Lower leg skin (tissue), 4 donors: ENCODE measurements at places on chromosomes 2 and 18.
A peak's percentile ranks its signal among the peaks of the same experiment; 100 is the strongest.

- peak; percentile 31 for DNase-seq
These were observed 37.5 kb upstream of the NEB start for GRCh38 chr2:151771599-151772358.

DNA sequence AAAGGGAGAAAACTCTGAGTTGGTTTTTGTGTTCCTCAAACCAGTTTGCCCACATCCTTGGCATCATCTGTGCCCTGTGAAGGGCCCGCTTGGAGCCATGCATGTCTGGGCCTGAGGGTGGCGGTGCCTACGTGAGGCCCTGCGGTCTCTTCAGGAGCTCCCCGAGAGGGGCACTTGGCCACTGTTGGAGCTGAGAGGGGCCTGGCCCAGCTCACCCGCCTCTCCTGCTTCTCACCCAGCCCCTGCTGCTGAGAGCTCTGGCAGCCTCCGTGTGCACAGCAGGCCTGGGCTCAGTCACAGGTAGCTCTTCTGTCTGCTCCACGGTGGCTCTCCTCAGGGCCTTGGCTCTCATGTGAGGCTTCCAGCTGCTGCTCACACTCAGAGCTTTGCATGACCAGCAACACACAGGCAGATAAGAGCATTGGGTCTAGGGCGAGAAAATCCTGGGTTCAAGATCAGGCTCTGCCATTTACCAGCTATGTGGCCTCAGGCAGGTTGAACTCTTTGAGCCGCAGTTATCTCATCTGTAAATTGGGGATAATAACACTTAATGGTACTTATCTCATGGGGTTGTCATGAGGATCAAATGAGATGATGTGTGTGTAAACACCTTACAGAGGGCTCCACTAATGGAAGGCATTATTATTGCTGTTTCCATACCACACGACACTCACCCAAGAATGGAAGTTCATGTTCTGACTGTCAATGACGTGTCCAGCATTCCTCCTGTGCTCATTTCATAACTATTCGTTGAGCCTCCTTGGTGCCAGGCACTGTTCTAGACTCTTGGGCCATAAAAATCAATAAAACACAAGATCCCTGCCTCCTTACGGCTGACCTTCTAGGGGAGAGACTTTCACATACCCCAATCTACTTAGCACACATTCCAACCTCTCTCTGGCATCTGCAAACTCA lies 41.6 kb upstream of the PLB1 start:
- peak; percentile 86 for DNase-seq

DNA sequence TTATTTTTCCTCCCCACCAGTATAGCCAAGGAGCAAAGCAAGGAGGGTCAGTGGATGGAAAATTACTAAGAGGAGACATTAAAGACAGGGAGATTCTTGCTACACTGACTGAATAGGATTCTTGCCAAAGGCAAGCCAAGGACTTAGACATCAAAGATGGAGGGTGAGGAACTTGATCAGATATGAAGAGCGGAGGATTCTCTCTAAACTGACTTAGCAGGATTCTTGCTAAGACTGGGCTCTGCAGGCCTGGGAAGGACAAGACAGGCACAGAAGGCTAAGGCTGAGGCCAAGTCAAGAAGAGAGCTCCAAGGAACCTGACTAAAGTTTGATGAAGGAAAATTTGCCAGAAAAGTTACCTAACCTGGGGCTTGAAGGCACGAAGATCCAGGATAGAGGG lies 143.9 kb upstream of the RMP24 start:
- DNase-seq, result no peak

DNA sequence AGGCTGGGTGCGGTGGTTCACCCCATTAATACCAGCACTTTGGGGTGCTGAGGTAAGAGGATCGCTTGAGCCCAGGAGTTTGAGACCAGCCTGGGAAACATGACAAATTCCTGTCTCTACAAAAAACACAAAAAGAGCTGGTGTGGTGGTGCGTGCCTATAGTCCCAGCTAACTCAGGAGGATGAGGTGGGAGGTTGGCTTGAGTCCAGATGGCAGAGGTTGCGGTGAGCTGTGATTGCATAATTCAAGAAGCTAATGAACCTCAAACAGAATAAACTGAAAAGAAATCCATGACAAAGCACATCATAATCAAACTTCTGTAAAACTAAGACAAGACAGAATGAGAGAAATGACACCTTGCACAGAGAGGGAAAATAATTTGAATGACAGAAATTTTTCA lies 54.8 kb downstream of the SEMA4F start:
- no peak for DNase-seq

GRCh38 chr2:111118481-111118980 lies 2.2 kb upstream of the BCL2L11 start:
- DNase-seq, result peak; percentile 88

GRCh38 chr18:68833756-68834155 lies 35.9 kb downstream of the CCDC102B start:
- no peak for DNase-seq

- DNase-seq, result no peak
These were observed 179.8 kb upstream of the TRIB2 start for GRCh38 chr2:12536976-12537375.

GRCh38 chr18:72063001-72063400 lies 481.1 kb downstream of the CBLN2 start:
- DNase-seq, result no peak

GRCh38 chr2:229300790-229301189 lies 29.7 kb upstream of the PID1 start:
- DNase-seq, result no peak

DNA sequence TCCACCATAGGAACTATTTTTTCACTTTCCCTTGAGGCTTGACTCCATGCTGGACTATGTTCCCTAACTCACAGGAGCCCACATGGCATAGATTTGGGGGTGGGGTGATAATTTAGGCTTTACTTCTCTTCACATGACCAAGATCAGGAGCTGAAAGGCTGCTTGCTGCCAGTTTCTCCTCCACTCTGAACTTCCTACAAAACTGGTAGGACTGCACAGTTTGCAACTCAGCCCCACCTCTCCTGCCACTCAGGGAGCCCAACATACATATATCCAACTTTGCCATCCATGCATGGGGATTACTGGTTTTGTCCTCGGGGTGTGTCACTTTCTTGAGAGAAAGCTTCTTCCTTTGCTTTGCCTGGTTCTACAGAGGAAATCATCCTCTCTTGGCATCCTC lies 14.2 kb downstream of the INO80D start:
- DNase-seq, result no peak

GRCh38 chr2:11649093-11649492 lies 20.9 kb downstream of the NTSR2 start:
- DNase-seq, result no peak

GRCh38 chr2:113209646-113210171 lies 35.9 kb downstream of the PSD4 start:
- no peak for DNase-seq

GRCh38 chr2:37090019-37090477 lies 5.7 kb downstream of the GPATCH11 start:
- no peak for DNase-seq

DNA sequence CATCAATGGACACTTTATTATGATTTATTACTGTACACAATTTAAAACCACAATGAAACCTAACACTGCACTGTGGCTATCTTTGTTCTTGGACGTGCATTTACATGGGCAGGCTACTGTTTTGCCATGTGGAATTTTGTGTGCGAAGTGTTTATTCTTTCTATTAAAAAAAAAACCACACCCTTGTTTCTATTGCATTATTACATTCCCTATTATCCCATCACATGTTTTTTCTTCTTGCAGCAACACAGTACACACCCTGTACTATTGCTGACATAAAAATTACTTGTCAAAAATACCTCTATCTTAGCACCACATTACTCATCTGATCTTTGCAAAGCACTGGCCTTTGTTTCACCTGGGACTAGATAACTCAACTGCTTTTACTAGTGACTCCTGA lies 1.5 kb downstream of the RNF152 start:
- no peak for DNase-seq

GRCh38 chr2:43803113-43803512 lies 29.3 kb downstream of the DYNC2LI1 start:
- DNase-seq, result no peak

DNA sequence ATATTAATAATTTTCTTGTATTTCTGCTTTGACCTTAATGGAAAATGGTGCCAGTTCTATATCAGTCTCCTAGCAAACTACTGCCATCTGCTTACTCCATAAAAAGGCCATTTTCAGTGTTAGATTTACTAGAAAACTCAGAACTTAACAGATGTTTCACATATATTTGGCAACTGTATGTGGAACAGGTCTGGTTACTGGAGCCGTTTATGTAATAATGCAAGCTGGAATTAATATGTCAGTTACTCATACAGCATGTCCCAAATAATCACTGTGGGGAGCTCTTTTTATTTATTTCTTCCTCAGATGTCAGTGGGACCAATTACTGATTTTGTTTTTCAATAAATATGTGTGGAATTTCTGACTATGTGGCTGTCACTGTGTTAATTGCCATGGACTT lies 1247.6 kb downstream of the CNTNAP5 start:
- no peak for DNase-seq

GRCh38 chr2:43328832-43329231 lies 102.4 kb upstream of the ZFP36L2 start:
- DNase-seq, result no peak

DNA sequence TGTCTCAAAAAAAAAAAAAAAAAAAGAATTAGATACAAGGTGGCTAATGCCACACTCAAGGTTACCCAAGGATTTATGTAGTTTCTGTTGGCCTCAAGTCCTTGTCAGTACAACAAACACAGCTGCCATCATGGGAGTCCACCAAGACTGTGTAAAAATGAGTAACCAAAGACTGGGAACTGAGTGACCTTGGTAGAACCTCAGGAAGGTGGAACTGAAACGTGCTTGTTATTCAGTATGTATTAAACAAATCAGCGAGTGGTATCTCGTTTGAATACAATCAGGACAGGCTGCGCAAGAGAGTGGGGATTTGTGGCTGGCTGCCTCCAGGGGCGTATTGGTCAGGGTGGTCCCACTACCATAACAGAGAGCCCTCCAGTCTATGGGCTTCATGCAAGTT lies 1.6 kb upstream of the SFTPB start:
- no peak for DNase-seq

DNA sequence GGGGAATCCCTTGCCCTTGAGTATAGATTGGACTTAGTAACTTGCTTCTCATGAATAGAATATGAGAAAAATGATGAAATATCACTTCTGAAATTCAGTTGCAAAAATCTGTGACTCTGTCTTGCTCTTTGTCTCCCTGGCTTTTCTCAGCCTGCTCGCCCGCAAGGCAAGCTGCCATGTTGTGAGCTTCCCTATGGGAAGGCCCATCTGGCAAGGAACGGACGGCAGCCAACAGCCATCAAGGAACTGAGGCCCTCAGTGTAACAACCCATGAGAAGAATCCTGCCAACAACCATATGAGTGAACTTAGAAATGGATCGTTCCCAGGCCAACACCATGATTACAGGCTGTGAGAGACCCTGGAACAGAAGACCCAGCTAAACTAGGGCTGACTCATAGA lies 58.4 kb upstream of the PGAP1 start:
- DNase-seq, result no peak

GRCh38 chr18:74510770-74511095 lies 14.6 kb downstream of the CNDP2 start:
- no peak for DNase-seq

DNA sequence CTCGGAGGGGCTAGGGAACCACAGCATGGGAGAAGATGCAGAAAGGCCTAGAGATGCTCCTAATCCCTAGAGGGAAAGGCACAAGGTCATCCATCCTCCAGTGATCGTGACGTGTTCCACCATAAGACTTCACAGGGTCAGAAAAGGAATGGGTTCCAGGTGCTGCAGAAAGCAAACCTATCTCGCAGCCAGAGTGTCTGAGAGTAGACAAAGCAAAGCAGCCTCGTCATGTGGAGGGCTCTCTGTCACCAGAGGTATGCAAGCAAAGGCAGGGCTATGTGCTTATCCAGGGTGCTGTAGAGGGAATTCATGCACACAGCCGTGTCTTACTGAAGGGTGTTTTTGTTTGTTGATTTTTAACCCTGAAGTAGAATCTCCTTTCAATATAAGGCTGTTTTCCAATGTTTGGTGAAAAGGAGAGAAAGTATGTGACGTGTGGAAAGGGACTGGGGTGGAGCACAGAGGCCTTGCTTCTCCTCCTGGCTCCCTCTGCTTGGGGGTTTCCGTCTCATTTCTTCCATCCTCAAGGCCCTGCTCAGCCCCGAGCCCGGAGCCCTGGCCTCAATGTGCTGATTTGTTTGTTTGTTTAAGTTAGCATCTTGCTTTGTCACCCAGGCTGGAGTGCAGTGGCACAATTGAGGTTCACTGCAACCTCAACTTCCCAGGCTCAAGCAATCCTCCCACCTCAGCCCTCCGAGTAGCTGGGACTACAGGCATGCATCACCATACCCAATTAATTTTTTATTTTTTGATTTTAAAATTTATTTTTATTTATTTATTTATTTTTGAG lies 3.0 kb downstream of the GPR55 start:
- peak; percentile 48 for DNase-seq

DNA sequence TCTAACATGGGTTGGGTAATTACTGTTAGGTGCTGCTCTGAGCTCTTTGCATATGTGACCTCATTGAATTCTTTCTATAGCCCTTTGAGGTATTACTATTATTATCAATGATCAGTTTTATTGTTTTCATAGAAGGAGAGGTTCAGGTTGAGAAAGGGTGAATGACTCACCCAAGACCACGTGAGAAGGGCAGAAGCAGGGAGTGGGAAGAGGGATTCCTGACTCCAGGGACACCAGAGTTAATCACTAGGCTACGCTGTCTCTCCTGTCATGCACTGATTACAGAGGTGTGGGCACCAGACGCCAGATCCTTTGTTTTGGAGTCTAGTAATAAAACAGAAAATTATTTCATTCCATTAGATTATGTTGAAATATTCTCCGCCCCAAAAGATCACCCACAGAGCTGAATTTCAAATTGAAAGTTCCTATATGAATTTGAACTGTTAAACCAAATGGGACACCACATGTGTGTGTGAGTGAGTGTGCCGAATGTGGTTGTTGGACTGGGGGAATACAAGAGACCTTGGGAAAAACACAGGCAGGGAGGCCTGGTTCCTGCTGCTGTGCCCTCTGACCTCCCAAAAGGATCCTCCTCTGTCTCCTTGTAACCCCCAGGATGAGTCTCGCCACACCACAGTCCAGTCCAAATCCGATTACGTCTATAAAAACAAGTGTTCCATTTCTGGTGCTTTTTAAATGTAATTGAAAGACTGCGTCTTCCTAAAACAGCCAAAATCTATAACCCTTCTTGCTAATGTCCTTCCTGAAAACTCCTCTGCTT lies 215.4 kb downstream of the ZNF521 start:
- DNase-seq, result no peak

GRCh38 chr2:231613331-231613662 lies 20.6 kb downstream of the TEX44 start:
- peak; percentile 91 for DNase-seq

DNA sequence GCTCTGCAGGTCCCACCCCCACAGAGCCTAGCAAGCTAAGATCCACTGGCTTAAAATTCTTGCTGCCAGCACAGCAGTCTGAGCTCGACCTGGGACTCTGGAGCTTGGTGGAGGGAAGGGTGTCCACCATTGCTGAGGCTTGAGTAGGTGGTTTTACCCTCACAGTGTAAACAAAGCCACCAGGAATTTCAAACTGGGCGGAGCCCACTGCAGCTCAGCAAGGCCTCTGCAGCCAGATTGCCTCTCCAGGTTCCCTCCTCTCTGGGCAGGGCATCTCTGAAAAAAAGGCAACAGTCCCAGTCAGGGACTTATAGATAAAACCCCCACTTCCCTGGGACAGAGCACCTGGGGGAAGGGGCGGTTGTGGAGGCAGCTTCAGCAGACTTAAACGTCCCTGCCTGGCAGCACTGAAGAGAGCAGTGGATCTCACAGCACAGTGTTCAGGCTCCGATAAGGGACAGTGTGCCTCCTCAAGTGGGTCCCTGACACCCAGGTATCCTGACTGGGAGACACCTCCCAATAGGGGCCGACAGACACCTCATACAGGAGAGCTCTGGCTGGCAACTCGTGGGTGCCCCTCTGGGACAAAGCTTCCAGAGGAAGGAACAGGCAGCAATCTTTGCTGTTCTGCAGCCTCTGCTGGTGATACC lies 20.0 kb upstream of the NEMP2 start:
- DNase-seq, result no peak
